ENCODE measurements at places on chromosomes 6 and 20.
A peak's percentile ranks its signal among the peaks of the same experiment; 100 is the strongest.

GRCh38 chr6:72950114-72950860 is 275.0 kb downstream of the KHDC1L start:
- no peak overlapping the region for H3K27ac ChIP-seq
- no peak for DNase-seq
- H3K4me3 ChIP-seq: no peak overlapping the region
- peaks cover 12% of the 10 kb centered on the region for H3K4me1 ChIP-seq
- no peaks in the 10 kb centered on the region for H3K27me3 ChIP-seq

DNA sequence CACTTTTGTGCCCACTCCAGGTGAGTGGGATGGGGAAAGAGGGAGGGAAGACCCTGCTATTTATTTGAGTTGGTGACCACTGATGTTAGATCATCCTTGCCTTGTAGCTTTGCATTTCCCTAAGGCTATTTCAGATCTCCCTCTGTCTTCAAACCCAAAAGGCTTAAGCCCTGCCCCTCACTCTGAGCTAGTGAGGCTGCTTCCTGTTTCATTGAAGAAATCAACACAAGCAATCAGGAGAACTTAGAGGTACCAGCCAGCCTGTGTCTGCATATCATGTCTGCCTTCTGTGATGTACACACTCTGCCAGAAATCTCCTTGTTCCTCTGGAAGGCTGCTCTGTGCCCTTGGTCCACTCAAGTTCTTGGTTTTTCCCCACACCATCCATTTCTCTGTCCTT is 135.3 kb downstream of the ARID1B start:
- H3K36me3 ChIP-seq: no peaks in the 10 kb centered on the region
- DNase-seq: no peak
- no peaks in the 10 kb centered on the region for H3K27me3 ChIP-seq
- H3K27ac ChIP-seq: no peak overlapping the region
- H3K4me1 ChIP-seq: peaks cover 12% of the 10 kb centered on the region

- H3K4me1 ChIP-seq: peaks cover 48% of the 10 kb centered on the region
- no peak for DNase-seq
- H3K4me3 ChIP-seq: no peak overlapping the region
- H3K27ac ChIP-seq: no peak overlapping the region
- H3K27me3 ChIP-seq: no peaks in the 10 kb centered on the region
- no peaks in the 10 kb centered on the region for H3K36me3 ChIP-seq
Measured at GRCh38 chr6:158796353-158796752, 22.8 kb downstream of the EZR start.

- no peak overlapping the region for H3K4me3 ChIP-seq
- DNase-seq: no peak
- H3K27me3 ChIP-seq: no peaks in the 10 kb centered on the region
- H3K4me1 ChIP-seq: no peaks in the 10 kb centered on the region
Measured at GRCh38 chr6:137820952-137821351, 46.1 kb upstream of the TNFAIP3 start.

DNA sequence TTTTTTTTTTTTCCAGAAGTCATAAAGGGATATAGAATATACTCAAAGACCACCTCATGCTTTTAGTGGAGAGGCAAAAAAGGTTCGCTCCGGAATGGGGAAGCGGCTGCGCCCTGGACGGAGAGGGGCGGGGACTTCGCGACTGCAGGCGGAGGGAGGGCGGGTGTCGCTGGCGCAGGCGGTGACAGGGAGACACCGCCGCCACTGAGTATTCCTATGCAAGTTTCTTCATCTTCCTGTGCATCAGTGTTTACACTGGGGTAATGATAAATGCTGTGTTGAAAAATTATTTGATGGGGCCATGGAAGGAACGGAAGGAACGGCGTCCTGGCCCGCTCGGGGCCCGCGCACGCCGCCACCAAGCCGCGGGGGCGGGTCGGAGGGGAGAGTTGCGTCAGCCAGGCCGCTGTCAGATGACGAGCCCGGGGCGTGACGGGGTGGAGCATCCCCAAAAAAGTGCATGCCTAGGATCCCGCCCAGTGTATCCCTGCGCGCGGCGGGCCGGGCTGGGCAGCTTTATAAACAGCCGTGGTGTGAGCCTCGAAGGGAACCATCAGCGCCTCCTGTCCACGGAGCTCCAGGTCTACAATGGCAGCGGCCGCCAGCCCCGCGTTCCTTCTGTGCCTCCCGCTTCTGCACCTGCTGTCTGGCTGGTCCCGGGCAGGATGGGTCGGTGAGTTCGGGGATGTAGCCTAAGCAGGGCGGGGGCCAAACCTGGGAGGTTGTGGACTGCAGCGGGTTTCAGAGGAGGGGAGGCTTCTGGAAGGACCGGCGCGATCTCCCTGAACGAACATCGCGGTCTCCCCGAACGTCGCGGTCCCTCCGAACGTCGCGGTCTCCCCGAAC is at the start of gene ULBP1:
Gene ULBP1 (plus strand): TSS at position 482 of the 846 bp plus-strand sequence. CDS start 107 bp downstream, at position 589.
- peak; percentile 91 for DNase-seq
- H3K27me3 ChIP-seq: peaks cover 70% of the 10 kb centered on the region
- peak within 1 kb of the TSS; percentile 33 for H3K4me3 ChIP-seq
- peaks cover 26% of the 10 kb centered on the region for H3K4me1 ChIP-seq
- H3K36me3 ChIP-seq: no peaks in the 10 kb centered on the region
